ENCODE measurements at places on chromosomes 4 and X.

GRCh38 chr4:5757954-5758353, 47.0 kb downstream of the EVC start:
- DNase-seq = no peak

DNA sequence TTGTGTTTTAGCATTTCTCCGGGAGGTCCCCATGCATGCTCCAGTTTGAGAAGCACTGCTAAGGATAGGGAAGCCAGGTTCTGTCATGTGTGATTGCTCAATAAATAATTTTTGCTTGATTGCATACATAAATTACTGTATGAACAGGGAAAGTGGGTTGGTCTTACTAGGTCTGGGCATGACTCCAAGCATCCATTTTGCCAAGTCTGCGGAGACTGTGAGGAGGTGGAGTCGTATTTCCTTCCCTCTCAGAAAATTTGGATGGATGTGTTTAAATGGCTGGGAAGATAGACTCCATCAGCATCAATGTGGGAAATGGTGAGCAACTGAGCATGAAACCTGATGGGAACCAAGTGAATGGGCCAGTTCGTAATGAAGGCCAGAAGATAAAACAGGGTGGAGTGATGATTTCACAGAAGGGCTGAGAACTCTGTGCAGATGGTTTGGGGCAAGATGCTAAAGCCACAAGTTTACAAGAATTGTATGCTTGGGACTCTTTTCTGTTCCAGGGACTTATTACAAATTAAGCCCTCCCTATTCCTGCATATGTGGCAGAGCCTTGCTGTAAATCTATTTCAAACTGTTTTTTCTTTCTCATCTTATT, 84.1 kb downstream of the NHS start:
- DNase-seq = no peak

DNA sequence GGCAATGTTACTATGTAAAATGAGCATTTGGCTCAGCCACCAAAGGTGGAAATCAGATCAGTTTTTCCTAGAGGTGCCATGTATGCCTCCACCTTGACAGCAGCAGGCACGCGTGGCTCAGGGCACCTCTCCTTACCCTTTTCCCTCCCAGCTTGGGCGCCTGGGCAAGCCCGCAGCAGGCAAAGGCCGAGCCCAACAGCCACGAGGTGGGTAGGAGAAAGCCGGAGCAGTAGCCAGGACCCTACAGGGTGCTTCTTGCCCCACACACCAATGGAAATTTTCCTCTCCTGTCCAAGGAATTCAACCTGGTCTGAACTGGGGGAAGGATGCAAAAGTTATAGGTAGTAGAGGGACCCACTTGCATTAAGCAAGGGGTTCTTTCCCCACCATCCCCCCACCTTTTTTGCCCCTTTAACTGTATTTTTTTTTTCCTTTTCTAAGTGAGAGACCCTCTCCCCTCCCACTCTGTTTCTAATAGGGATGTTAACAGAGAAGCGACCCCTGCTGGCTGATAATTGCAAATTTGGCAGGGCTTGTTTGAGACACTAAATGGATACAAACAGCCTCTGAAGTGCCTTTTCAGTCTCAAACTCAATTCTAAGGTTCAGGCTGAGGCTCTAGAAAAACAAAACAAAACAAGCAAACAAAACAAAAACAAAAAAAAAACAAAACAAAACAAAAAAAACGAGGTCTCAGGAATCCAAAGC, 895.1 kb downstream of the PCDH18 start:
- no peak for DNase-seq

DNA sequence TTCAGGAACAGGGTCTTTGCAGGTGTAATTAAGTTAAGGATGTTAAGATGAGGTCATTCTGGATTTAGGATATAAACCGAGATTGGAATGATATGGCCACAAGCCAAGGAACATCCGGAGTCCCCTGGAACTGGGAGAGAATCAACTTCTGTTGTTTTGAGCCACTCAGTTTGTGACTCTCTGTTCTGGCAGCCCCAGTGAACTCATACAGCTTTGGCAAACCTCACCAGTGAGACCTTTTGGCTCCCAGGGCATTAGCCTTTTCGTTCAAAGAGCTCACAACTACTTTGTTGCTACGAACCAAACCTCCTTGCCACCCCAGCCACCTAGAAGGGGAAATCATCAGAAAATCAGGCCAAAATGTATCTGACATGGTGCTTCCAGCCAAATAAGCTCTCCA, 80.4 kb downstream of the MTMR1 start:
- DNase-seq = no peak

DNA sequence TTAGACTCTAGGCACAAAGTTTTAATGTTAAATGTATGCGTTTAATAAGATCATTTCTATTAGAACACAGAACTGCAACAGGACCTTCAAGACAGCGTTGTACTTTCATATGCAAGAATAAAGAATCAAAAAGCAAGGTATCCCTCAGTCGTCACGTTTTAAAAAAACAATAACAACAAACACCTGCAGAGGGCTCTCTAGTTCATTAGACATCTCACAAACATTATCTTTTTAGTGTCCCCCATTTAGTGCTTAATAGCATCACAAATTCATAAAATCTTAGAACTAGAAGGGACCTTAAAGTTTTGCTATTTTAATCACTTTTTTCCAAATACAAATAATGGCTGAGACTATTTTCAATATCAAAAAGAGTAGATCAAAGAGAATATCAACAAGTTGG, 236.6 kb downstream of the DCHS2 start:
- DNase-seq = no peak

- no peak for DNase-seq
Measured at GRCh38 chr4:73609706-73610105, 10.5 kb downstream of the RASSF6 start.

- DNase-seq = no peak
Measured at GRCh38 chr4:125849869-125850268, 535.1 kb downstream of the FAT4 start.

GRCh38 chrX:10073671-10074070, 83.1 kb upstream of the CLCN4 start:
- DNase-seq = no peak

- DNase-seq = peak; percentile 79
Measured at GRCh38 chrX:40176351-40177116, 78.8 kb upstream of the BCOR start.

DNA sequence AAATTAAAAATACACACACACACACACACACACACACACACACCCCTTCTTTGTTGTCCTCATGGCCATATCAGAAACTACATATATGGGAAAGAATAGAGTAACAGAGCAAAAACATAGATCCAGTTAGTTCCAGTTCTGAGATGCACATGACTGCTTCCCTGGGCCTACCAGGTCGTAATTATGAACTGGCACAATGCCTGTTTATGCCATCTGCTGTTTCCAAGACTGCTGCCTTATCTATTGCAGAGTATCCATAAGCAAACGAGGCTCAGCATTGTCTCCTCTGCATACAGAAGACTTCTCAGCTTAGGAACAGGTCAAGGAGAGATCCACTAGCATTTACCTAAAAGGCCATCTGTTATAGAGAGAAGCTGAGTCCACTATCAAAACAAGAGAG, 789.0 kb downstream of the TECRL start:
- DNase-seq = no peak

- no peak for DNase-seq
Measured at GRCh38 chr4:110452546-110452945, 23.4 kb upstream of the ENPEP start.

GRCh38 chrX:131734621-131735020, 190.7 kb downstream of the OR13H1 start:
- no peak for DNase-seq

DNA sequence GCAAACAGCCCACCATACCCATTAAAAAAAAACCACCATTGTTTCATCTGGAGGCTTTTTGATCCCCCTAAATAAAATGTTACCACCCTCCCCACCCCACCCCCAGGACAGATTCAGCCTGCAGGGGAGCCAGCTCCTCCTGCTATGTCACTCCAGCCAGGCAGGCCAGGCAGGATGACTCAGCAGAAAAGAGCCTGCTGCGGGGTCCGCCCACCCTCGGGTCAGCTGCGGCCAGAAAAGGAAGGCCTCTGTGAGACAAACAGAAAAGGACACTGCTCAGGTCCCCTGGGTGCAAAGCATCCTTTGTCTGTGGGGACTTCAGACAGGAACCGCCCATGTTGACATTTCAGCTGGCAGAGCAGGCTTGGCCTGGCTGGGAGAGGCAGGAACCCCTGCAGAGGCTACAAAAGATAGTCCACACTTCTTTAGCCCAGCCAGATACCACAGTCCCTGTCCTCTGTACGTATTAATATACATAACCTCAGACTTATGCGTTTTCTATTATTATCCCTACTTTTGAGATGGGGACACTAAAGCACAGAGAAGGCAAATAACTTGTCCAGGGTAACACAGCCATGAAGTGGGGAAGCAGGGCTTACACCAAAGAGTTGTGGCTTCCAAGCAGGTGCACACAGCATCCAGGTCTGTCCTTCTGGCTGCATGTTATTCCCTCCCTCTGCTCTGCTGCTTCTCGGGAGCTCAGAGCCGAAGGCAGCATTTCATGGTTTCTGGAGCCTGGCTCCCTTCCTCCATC, 147.7 kb downstream of the CPEB2 start:
- no peak for DNase-seq

DNA sequence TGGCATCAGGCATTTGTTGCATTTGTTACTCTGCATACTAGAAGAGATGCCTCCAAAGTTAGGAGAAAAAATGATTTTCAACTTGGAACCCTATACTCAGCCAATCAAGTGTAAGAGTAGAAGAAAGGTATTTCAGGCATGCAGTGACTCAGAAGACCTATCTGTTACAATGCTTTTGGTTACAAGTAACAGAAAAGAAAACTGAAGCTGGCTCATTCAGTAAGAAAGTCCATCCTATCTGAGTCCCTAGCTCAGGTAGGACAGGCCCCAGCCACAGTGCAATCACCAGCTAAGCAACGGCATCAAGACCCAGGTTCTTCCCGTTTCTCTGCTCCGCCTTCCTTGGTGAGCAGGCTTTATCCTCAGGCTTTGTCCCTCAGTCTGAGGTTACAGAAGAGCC, 23.3 kb downstream of the MECP2 start:
- DNase-seq = no peak

- DNase-seq = no peak
Measured at GRCh38 chr4:56160636-56161035, 211.9 kb downstream of the CEP135 start.

- no peak for DNase-seq
Measured at GRCh38 chr4:5069901-5070300, 18.6 kb downstream of the STK32B start.

DNA sequence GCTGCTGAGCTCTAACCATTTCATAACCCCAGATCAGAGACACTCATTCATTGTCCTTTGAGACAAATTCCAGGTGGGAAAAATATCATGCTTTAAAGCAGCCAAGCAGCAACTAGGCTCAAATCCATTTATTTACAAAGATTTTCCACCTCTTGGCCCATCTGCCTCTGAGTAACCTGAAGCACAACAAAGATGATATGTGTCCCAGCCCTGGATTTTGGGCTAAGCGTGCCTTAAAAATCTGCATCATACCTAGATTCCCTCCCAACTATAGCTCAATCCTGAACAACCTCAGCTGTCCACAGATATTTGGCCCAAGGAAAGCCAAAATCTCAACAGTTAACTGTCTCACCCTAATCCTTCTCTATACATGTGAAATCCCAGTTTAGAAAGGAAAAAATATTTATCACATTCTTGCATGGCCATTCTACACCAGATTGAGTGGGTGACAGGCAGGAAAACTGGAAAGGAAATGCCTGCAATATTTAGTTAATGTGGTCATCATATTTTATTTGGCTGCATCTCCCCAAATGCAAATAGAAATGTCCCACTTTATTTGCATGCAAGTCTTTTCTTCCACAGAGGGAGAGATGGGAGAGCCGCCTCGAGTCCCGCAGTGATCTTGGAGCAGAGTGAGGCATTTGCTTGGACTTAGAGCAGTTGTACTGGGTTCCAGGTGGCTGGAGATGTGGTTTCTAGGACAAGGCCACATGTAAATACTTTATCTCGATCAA, 146.4 kb upstream of the EOLA2 start:
- no peak for DNase-seq

DNA sequence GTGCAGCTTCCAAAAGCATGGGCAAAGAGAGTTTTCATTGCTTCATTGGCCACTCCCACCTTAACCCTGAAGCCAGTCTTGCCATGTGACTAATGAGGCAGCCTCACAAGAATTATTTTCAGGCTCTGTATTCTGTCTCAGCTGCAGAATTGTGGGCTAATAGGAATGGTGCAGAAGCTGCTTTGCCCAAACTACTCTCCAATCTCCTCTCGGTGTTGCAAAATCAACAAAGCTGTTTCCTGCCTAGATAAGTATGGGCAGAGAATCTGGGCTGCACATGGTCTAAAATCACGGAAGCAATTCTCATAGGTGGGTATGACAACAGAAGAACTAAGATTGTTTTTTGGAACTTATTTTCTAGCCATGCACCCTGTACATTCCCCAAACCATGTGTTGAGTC, 31.4 kb downstream of the PPP1R2C start:
- no peak for DNase-seq

DNA sequence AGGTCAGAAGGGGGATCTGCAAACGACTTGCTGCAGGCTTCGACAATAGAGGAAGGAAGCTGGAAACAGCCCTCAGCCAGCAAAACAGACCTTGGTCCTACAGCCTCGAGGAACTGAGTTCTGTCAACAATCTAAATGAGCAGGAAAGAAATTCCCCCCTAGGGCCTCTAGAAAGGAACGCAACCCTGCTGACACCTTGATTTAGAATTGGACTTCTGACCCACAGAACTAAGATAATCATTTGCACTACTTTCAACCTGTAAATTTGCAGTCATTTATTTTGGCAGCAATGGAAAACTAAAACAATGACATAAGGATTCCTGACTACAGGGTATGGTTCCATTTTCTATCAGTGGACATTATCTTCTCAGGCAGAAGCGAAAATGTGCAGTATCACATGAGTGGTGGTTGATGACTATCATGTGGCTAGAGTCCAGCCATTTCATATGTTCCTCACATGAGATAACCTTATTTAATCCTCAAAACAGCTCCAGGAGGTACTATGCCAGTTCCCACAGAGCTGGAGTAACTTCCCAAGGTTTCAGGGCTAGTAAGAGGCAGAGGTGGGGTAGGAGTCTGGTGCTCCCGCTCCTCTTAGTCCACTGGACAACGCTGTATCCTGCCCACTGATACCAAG, 61.6 kb downstream of the SAT1 start:
- DNase-seq = no peak

GRCh38 chr4:7202411-7202810, 10.1 kb downstream of the SORCS2 start:
- DNase-seq = no peak

GRCh38 chrX:50456712-50457484, 13.7 kb downstream of the DGKK start:
- no peak for DNase-seq

DNA sequence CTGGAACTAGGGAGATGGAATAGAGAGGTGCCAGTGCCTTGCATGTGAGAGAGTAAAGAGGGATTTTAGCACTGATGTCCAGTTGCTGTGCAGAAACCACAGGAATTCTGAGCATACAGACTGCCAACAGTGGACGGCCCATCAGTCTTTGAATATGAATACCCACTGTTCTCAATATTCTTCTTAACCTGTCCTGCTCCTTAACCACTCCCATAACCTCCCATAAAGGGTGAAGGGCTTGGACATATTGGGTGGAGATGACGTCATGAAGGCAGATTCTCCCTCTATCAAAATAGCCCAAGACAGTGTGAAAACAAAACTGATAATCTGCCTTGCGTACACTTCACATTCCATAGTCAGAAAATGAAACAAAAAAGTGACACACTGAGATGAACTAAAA, 1313.7 kb upstream of the PABPC4L start:
- no peak for DNase-seq
